Left ventricle myocardium inferior (tissue), 1 donor: ENCODE measurements at places on chromosomes 3 and 15. TPM values are rescaled to one million over a fixed set of nuclear protein-coding genes. Genes with fewer than 3 reads are reported as not detected.

DNA sequence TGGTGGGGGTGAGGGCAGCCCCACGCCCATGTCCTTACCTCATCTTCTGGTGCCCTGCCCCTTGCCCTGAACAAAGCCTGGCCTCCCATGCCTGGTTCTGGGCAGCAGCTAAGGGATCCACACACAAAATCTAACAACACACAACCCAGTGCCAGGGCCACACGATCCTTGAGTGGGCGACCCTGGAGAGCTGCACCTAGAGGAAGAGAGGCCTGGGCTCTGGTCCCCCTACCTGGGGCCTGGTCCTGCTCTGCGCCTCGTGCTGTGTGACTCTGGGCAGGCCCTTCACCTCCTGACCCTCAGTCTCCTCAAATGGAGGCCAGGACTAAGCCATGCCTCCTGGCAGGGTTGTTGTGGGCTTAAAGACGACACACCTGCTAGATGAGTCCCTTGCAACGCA lies 20.0 kb upstream of the C3orf22 start:
- no peak for DNase-seq

GRCh38 chr3:32282578-32283154 lies 44.2 kb downstream of the CMTM8 start:
- DNase-seq: no peak

GRCh38 chr15:86840996-86841395 lies 761.3 kb downstream of the AGBL1 start:
- DNase-seq: no peak

DNA sequence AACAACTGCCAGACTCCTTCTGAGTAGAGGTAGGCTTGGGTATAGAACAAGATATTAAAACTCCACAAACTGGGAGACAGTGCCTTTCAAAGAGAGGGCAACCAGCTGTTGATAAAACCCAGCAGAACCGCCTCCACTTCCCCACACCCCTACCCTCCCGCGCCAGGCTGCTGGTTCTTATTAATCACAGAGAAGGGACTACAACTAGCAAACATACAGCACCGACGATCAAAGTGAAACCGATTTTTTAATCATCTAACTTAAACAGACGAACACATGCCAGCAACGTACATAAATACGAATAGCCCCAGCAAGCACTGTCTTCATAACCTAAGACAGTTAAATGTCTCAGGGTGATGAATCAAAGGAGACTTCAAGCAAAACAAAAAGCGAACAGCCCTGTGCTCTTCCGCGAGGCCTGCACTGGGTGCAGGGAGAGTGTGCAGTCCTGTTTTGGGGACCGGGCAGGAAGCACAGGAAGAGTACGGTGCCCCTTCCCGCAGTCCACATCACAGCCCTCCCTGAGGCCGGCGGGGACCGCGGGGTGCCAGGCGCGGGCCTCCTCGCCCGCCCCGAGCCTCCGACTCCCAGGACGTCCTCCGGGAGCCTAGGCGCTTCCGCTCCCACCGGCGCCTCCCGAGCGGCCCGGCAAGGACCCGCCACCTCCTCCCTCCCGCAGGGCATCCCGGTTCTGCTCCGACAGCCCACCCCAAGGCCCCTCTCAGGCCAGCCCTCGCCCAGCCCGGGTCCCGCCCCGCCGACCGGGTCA lies 75.1 kb upstream of the VGLL4 start:
- peak; percentile 44 for DNase-seq

The SH3GL3 gene
- not detected for total RNA-seq

DNA sequence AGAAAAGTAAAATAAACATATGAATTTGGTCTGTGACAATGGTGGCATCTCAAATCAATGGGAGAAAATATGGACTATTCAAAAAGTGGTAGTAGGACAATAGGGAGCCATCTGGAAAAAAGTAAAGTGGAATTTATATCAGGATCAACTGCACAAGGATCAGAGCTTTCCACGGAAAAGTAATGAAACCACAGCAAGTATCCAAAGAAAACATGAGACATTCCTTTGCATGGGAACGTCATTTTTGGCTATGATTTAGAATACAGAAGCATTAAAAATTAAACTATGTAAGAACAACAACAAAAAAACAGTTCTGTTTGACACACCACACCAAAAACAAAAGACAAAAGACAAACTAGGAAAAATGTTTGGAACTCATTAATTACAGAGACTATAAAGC lies 18.7 kb downstream of the CRBN start:
- DNase-seq: no peak

- no peak for DNase-seq
Measured at GRCh38 chr15:27058939-27059338, 88.0 kb downstream of the GABRG3 start.

DNA sequence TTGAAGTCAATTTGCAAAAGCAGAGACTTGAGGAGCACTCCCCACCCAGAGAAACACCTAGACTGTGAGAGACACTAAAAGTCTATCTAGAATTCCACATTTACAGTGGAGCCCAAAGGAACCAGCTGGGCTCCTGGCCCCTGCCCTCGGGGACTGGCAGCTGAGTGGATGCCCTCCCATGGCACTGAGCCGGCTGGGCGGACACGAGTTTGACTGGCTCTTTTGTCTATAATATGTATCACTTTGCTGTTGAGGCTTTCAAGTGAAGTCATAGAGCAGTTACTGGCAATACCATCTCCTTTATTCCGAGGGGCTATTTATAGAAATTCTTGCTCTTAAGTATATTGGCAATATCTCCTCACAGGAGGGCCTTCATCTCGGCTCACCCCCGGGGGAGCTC lies 65.8 kb upstream of the TNFAIP8L3 start:
- no peak for DNase-seq

DNA sequence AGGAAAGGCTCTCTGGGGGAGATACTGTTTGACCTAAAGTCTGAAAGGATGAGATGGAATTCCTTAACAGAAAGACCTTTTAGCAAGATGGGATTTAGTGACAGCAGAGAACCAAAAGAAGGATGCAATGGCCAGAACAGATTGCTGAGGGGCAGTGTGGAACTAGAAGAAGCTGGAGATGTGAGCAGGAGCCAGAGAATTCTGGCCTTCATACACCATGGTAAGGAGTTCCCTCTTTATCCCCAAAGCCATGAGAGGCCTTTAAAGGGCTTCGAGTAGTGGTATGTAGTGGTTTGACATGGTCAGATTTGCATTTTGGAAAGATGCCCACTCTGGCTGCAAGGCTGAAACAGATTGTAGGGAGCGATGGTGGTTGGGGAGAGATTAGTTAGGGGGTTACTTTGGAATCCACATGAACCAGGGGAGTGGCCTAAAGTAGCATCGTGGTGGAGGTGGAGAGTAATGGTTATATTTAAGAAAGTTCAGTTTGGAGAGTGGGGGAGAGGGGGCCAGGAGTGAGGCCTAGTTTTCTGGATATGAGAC lies 34.0 kb upstream of the NPHP3 start:
- no peak for DNase-seq

The IL20RB gene
- 0.44 TPM for total RNA-seq

GRCh38 chr3:26099692-26100091 lies 309.8 kb downstream of the OXSM start:
- no peak for DNase-seq

DNA sequence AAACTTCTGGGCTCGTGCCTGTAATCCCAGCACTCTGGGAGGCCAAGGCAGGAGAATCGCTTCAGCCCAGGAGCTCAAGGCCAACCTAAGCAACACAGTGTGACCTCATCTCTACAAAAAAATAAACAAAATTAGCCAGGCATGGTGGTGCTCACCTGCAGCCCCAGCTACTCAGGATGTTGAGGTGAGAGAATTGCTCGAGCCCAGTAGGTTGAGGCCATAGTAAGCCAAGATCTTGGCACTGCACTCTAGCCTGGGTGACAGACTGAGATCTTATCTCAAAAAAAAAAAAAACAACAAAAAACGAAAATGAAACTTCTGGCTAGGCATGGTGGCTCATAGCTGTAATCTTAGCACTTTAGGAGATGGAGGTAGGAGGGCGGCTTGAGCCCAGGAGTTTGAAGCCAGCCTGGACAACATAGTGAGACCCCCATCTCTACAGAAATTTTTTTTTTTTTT lies 53.7 kb downstream of the PIK3CB start:
- DNase-seq: no peak

DNA sequence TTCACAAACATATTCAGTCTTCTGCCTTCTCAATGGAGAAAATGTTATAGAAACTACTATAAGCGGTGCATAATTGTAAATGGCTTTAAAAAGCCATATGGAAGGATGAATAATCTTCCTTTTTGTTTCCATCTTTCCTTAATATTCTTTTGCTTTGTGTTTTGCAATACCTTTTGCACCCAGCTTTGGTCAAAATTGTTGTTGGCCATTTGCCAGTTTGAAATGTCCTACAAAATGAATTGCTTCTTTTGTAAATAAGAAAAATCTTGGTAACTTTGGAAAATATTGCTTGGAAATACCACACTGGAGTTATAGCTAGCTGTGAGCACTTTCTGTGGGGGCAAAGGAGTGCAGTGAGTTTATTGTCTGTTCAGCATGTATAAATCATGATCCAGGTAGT lies 93.5 kb upstream of the NR2F2 start:
- DNase-seq: no peak

The GOLGA6A gene
- not detected for total RNA-seq

The AMIGO3 gene
- total RNA-seq: not detected

DNA sequence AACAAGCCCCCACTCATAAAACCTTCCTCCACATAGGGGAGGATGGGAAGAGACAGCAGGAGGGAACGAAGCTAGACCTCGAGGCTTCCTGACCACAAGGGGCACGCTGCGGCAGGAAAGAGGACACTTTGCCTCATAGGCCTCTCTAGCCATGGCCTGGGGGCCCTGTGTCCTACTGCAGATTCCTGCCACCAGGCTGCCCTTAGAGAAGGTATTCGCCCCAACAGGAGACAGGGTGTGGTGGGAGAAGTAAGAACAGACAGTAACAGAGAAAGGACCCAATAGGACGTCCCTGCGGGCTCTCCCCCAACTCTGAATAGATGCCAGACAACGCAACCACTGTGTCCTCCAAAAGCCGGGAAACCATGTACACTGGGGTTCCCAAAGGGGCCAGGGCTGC lies 36.8 kb downstream of the ADCY5 start:
- DNase-seq: no peak

DNA sequence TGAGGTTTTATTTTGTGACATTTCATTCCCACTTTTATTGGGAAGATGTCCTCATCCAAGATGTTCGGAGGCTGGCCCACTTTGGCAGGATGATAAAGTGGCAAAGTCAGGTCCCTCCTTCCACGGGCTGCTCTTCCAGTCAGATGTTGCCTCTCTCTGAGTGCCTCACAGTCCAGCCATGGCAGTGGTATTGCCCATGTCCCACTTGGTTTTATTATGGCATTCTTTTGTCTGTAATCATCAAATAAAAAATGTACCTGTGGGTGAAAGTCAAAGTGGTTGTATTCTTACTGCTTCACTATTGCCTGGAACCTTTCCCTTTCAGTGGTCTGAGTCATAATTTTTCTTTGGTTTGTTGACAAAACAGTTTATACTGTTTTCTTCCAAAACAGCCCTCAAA lies 20.2 kb downstream of the ARNT2 start:
- DNase-seq: no peak

The FOXB1 gene
- not detected for total RNA-seq

- DNase-seq: peak; percentile 69
Measured at GRCh38 chr15:83207660-83208366, at the start of gene HDGFL3. TSS of gene HDGFL3 (minus strand) at chr15:83207823. CDS start at chr15:83207414, 409 bp downstream.

- DNase-seq: no peak
Measured at GRCh38 chr3:50530001-50530970, 26.9 kb upstream of the CACNA2D2 start.

The ICE2 gene
- total RNA-seq: 22.9 TPM

DNA sequence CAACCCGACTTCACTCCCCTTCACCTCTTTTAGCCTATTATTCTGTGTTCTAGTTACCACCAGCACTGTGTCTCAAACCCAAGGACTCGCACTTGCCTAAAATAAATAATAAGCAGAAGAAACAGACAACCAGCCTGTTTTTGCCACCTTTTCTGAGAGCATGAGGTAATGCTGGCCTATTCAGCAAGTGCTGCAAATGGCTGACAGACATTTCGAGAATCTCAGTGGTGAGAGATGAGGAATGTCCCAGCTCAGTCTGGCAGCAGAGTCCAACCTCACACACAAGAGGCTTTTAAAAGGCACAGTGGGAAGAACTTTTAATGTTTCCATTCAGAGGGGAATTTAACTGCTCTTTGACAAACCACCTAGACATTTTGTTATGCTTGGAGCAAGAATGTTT lies 143.3 kb upstream of the GMNC start:
- DNase-seq: no peak

The KBTBD13 gene
- 5.2 TPM for total RNA-seq

DNA sequence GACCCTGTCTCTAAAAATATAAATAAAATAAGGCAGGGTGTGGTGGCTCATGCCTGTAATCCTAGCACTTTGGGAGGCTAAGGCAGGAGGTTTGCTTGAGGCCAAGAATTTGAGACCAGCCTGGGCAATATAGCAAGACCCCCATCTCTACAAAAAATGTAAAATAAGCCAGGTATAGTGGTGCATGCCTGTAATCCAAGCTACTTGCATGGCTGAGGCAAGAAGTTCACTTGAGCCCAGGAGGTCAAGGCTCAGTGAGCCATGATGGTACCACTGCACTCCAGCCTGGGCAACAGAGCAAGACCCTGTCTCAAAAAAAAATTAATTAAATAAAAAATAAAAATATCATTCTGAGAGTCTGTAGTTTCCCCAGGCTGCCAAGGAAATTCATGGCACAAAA lies 4.1 kb upstream of the JAGN1 start:
- no peak for DNase-seq

DNA sequence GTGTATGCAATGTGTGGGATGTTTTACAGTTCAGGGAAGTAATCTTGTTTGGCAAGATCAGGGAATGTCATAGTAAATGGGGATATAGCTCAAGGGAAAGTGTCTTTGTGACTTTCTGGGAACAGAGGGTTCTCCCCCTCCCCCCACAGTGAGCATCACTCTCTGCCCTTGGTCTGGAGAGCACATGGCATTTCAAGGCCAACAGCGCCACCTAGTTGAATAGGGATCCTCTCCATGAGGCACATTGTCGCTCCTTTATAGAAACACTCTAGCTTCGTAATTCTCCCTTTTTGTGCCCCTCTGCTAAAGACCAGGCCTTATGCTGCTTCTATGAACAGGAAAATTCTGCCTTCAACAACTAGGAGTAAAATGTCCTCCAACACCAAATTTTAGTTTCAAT lies 37.1 kb upstream of the ARNT2 start:
- no peak for DNase-seq

GRCh38 chr3:122253581-122253980 lies 70.1 kb downstream of the CASR start:
- no peak for DNase-seq

- DNase-seq: no peak
Measured at GRCh38 chr15:70632491-70633102, 130.8 kb downstream of the UACA start.

GRCh38 chr3:42159706-42160472 lies 68.7 kb downstream of the TRAK1 start:
- peak; percentile 47 for DNase-seq

- DNase-seq: no peak
Measured at GRCh38 chr15:82062479-82063454, 16.9 kb upstream of the MEX3B start.

GRCh38 chr3:136624894-136625815 lies 127.0 kb downstream of the STAG1 start:
- DNase-seq: no peak
